A375 (cell line): ENCODE measurements at places on chromosomes 2 and 18. TPM values are rescaled to one million over a fixed set of nuclear protein-coding genes. Genes with fewer than 3 reads are reported as not detected.

Gene TFPI
- total RNA-seq: 3.0 and 6.7 TPM in 2 replicates

Gene ANKRD23
- 2.5 and 3.2 TPM in 2 replicates for total RNA-seq

Gene PLGLB1
- total RNA-seq: 0.13 and 1.5 TPM in 2 replicates

Gene DNAH6
- 0.11 TPM in 1 of 2 replicates, not detected in the other for total RNA-seq

Gene SLC23A3
- 0.19 and 0.42 TPM in 2 replicates for total RNA-seq

Gene RAPGEF4
- total RNA-seq: 0.53 and 2.2 TPM in 2 replicates

Gene IL36B
- not detected in 2 replicates for total RNA-seq

Gene RGPD4
- not detected in 2 replicates for total RNA-seq

Gene IL1R2
- not detected in 2 replicates for total RNA-seq

Gene CYB5A
- total RNA-seq: 17.3 and 24.2 TPM in 2 replicates

Gene TDRD15
- total RNA-seq: not detected in 2 replicates

Gene GKN2
- total RNA-seq: not detected in 2 replicates

Gene LRRTM4
- total RNA-seq: not detected in 2 replicates

Gene CRYBA2
- total RNA-seq: 4.2 TPM in 1 of 2 replicates, not detected in the other

Gene CD8B2
- not detected in 2 replicates for total RNA-seq

Gene SPHKAP
- total RNA-seq: not detected in 2 replicates

Gene EFR3B
- 0.45 and 0.66 TPM in 2 replicates for total RNA-seq

Gene REG3G
- total RNA-seq: 1.1 TPM in 1 of 2 replicates, not detected in the other

Gene SCN9A
- total RNA-seq: 0.38 and 1.1 TPM in 2 replicates

Gene TMEM17
- total RNA-seq: 4.3 TPM in 2 replicates

Gene HIBCH
- total RNA-seq: 7.8 and 11.6 TPM in 2 replicates

Gene ATAD2B
- total RNA-seq: 5.7 and 7.9 TPM in 2 replicates

Gene SPAST
- total RNA-seq: 19.3 and 24.3 TPM in 2 replicates

Gene CXCR1
- total RNA-seq: not detected in 2 replicates

Gene DPP4
- 0.05 TPM in 1 of 2 replicates, not detected in the other for total RNA-seq

Gene CAPN14
- 0.88 and 0.98 TPM in 2 replicates for total RNA-seq

Gene PRSS56
- not detected in 2 replicates for total RNA-seq

Gene BMP10
- total RNA-seq: not detected in 2 replicates

Gene NABP1
- 12.5 and 12.7 TPM in 2 replicates for total RNA-seq

Gene TEKT4
- total RNA-seq: 0.08 TPM in 1 of 2 replicates, not detected in the other

Gene NFATC1
- 2.7 and 5.0 TPM in 2 replicates for total RNA-seq

Gene ANO7
- total RNA-seq: 0.19 and 1.0 TPM in 2 replicates

Gene RFX8
- total RNA-seq: not detected in 2 replicates

Gene TEX44
- total RNA-seq: not detected in 2 replicates

Gene NCKAP1
- total RNA-seq: 35.8 and 37.6 TPM in 2 replicates

Gene FNDC4
- total RNA-seq: 3.2 and 3.8 TPM in 2 replicates

Gene SLC11A1
- 0.16 and 1.7 TPM in 2 replicates for total RNA-seq

Gene SLC9A4
- total RNA-seq: not detected in 2 replicates

Gene ST8SIA3
- not detected in 2 replicates for total RNA-seq

Gene RASGRP3
- total RNA-seq: 0.45 and 3.2 TPM in 2 replicates

Gene CYRIA
- 0.30 and 0.53 TPM in 2 replicates for total RNA-seq

Gene C1GALT1C1L
- 1.1 and 3.3 TPM in 2 replicates for total RNA-seq

Gene SLC30A3
- total RNA-seq: 0.66 and 1.2 TPM in 2 replicates

Gene ACTG2
- total RNA-seq: not detected in 2 replicates

Gene PSME4
- total RNA-seq: 46.4 and 47.2 TPM in 2 replicates

Gene TIGD1
- 9.6 and 12.2 TPM in 2 replicates for total RNA-seq

Gene SLC35F6
- 27.8 and 32.7 TPM in 2 replicates for total RNA-seq

Gene SLC40A1
- total RNA-seq: 0.42 TPM in 1 of 2 replicates, not detected in the other
